CD8-positive, alpha-beta memory T cell (primary cell): ENCODE measurements at places on chromosomes 1 and 21.

DNA sequence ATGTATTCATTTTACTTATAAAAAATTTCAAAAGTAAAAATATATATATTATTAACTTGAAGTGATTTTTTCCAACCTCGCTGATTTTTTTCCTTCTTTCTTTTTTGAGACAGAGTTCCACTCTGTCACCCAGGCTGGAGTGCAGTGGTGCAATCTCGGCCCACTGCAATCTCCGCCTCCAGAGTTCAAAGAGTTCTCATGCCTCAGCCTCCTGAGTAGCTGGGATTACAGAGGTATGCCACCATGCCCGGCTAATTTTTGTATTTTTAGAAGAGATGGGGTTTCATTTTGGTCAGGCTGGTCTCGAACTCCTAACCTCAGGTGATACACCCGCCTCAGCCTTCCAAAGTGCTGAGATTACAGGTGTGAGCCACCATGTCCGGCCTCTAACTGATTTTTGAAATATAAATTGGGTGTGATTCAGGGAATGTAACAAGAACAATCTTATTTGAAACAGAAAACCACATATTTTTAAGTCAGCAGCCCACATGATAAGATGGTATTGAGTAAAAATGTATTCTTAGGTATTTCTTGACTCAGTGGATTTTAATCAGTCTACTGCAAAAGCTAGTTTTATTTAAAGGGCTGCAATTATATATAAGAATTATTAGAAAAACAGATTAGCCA lies 30.0 kb downstream of the ZBTB8B start:
- DNase-seq = no peak

- no peak for DNase-seq
Observed at GRCh38 chr1:76764638-76765454, 102.4 kb upstream of the ST6GALNAC5 start.

DNA sequence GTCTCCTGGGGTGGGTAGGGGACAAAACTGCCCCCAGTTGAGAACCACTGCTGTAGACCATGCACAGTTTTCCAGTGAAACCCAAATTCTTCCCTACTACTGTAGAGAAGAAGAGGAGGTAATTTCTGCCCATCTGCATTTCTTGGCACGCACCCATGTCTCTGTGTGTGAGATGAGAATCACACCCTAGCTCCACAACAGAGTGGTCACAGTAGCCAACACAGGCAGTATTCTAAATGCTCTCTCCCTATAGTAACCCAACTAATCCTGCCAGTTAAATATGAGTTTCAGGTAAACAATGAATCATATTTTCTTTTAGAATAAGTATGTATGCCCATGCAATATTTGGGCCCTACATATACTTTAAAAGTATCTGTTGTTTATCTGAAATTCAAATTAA lies 1.2 kb upstream of the CAPN2 start:
- no peak for DNase-seq

DNA sequence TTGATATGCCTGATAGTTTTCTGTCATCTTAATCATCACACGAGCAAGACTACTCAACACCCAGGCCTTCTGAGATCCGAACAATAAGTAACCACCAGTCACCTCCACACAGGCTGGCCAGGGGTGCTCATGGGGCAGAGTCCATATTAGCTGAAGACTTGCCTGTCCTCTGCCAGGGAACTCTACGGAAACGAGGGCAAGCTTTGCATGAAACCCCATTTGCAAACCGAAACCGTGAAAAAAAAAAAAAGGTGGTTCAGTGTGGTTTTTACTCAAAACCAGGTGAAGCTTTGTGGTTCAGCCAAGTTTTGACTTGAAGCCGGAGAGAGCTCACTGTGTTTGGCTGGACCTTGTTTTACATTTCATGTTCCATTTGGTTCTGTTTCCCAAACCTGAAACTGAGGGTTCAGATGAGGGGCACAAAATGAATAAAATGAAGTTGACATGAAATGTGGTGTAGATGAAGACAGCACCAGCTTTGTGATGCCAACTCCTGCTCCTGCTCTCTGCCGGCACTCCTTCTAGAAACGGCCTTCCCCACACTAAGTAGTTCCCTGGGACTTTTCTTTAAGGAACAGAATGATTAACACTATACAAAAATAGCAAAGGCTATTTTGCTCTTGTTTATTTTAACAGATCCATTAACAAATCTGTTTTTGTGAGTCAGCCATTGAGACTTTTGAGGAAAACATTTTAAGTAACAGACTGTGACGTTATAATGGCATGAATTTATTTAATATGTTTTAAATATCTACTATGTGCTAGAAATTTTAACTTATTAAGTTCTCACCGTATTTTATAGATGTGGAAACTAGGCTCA lies 74.7 kb downstream of the RUNX1 start:
- DNase-seq = peak; percentile 79

DNA sequence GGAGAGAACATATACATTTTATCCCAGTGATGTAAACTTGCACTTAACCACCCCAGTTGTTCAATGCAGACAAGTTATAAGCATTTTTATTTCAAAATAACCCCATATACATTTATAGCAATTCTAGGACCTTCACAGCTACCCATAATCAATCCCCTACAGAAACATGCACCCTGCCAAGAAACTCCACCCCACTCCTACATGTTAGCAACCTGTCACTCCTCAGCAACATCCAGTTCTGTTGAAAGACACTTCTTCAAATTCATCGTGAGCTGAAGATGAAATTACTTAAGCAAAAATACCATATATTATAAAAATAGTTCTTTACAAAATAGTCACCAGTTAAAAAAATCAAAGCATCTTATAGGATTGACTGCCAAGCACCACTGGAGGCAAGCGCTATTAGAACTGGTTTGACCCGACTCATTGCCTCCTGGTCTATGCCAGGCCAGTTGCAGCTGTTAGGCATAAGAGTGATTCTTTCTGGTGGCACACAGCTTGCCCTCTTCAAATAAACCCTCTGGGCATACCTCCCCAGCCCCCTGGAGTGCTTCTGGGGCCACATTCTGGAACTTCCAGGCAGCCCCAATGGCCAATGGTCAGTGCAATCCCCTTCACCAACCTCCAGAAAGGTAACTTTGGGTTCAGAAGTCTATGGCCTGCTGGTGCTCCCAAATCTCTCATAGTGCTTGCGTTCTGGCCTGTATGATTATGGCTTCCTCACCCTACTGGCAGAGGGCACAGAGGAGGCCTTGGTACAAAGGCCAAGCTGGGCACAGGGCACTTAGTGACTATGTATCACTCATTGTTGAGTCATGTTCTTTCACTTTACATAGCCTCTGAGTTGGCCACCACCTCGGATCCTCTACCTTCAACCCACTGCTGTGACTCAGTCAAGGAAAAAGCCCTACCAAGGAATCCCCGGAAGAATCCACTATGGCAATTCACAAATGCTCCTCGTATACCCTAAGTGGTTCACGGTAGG lies 72.2 kb upstream of the RALGPS2 start:
- no peak for DNase-seq

DNA sequence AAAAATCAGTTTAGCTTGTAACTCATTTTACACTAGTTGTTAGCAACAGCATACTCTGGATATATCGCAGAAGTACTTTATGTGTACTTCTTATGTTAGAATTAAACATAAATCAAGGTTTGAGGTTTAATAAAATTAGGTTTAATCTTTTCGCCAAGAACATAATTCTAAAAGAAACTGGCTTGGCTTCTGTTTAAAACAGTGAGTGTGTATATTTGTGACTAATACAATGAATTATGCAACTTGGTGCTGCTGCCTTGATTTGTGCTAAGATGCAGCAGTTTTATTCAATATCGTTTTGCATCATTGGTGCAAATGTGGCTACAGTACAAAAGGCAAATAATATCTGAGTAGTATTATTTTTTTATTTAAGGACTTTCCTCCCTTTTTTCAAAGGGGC lies 44.8 kb downstream of the USP25 start:
- no peak for DNase-seq

GRCh38 chr1:229323885-229324553 lies 18.8 kb downstream of the CCSAP start:
- no peak for DNase-seq

DNA sequence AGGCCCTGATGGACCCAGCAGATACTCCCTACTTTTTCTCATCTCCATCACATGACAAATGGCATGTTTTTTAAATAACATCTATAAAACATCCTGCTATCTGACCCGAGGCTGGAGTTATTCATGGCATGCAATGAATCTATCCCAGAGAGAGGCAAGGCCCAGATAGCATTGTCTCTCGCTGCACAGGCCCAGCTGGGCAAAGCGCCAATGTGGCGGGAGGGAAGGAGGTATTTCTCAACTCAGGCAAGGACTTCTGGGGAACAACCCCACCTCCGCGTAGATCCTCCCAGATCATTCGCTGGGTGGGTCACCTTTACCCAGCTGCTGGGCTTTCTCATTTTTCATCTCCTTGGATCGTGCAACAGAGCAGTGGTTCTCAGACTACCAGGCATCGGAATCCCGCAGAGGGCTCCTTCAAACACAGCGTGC lies 59.8 kb downstream of the ERG start:
- no peak for DNase-seq

GRCh38 chr1:224678168-224678567 lies 62.1 kb downstream of the CNIH3 start:
- DNase-seq = no peak

DNA sequence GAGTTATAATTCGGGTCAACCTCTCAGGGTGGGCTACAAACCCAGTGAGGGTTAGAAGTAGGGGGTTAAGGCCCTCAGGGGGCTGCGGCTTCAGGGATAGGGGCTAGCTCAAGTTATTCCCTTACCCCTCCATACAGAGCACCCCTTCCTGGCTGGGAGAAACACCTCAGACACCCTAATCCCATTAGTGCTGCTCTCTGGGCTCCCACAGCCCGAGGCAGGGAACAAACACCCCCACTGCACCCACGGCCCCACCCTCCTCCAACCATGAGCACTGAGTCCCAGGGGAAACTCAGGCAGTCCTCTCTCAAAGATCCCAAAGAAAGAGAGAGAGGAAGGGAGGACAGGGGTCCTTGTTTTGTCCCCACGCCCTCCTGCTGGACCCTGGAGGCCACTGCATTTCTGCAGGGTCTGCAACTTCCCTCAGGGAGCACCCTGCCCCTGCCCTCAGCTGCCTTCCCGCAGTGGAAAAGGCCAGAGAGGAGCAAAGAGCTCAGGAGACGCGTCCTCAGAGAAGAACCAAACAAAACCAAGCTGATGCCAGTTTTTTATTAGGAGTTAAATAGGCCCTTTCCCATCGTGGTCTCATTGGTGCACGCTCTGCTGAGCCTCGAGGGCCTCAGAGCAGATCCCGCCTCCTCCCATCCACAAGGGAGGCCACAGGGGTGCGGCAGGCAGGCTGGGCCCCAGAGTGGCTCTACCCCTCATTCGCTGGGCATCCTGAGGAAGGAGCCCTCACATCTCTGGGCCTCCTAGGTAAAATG lies 1.4 kb upstream of the S100A4 start:
- no peak for DNase-seq

DNA sequence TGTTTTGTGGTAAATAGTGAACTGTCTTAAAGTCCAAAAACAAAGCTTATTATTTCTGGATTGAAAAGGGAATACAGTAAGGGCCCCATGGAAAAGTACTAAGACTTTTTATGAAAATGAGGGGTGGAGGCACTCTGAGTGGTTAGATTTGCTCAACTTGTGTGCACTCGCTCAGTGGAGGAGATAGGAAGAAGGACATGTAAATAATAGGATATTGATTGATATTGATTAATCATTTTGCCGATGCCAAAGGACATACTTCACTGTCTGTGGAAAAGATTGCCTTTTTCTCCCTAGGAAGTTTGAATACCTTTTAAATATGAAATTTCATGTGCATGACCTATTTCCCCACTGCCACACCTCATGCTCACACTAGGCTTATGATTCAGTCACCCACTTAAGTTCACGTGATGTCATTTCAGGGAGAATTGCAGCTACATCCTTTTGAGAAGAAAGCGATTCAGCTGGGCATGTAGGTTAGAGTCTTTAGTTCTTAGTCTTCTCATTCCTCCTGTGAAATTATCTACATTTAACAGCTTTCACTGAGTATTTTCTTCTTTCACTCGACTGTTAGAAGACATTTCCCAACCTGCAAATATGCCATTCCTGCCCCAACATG lies 5.0 kb downstream of the MTR start:
- no peak for DNase-seq

DNA sequence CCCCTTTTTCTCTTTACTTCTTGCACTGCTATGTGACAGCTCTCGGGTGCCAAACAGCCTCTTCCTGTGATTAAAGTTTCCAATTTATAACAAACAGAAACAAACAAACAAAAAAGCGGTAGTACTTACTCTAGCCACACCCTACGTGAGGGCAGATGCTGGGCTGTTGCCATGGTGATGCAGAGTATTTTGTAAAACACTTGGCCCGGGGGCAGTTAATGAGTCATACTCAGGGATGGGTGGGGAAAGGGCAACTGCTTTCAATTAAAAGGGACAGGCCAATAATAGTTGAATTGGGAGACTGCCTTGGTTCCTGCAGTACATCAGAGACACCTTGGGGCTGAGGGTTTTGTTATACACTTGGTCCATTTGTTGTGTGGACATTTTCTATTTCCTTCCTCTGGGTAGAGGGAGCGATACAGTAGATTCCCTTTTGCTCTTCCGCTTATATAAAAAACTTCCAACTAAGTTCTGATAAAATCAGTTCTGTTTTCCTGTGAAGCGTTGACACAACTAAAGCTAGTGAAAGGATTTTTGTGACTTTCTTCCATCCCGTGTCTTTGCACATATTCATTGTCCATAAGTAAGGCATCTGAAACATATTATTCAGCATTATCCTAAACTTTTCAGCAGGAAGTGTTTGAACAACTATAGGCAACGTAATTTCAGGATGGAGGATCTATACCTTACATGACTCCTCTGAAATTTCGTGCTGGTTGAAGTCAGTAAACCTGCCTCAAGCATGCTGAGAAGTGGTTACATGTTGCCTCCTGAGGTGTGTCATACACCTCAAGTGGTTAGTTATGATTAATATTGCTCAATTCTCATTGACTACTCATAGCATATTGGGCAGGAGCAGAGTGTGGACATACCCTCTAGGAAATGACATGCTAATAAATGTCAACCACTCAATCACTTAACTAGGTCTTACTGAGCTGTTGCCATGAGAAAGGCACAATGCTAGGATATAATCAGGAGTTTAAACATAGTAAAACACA lies 36.7 kb upstream of the THEM4 start:
- peak; percentile 77 for DNase-seq

DNA sequence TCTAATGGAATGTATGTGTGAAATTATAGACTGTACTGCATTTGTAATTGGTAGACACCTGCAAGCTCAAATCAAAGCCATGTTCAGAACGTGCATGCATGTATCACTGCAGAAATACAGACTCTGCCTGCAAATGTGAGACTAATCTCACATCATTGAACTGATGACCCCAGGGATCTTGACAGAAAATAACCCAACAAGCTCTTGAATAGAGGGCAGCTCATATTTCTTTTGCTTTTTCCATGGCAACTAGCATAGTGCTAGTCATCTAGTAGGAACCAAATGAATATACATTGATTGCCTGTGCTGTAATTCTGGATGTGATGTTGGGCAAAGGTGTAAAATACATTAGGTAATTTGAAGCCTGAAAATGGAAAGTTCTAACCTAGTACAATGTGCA lies 62.4 kb downstream of the PTPRC start:
- DNase-seq = no peak
